GM04504 (cell line): ENCODE measurements at places on chromosomes 7 and 10.

- no peak for DNase-seq
Observed at GRCh38 chr7:66899552-66900280, 21.3 kb upstream of the TMEM248 start.

DNA sequence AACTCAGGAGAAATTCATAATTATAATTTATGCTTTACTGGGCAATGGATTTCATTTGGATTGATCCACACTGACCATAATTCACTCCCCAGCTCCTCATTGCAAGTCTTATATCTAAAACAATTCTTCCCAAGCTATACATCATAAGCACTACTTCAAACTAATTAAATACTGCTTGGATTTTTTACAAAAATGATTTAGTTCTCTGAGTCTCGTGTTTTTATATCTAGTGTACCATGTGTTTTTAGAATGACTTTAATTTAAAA, 443.8 kb downstream of the GPAM start:
- DNase-seq = no peak

GRCh38 chr10:88243202-88243744, 339.8 kb downstream of the RNLS start:
- DNase-seq = no peak

GRCh38 chr10:1612908-1613307, 124.4 kb downstream of the ADARB2 start:
- DNase-seq = no peak

DNA sequence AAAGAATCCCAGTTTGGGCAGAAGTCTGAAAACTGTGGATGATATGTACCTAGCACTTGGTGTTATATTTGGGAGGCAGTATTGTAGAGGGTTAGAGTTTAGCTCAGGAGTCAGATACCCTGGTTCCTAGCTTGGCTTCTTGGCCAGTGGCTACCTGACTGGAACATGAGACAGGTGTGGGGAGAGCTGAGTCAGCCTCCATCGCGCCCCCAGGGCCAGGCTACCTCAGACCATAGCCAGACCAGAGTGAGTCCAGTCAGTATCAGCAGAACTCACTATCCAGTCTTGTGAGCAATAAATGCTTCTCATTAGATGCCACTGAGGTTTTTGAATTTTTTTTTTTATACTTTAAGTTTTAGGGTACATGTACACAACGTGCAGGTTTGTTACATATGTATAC, 26.0 kb downstream of the CYP3A5 start:
- DNase-seq = no peak

GRCh38 chr10:126014309-126014708, 117.9 kb downstream of the FANK1 start:
- peak; percentile 70 for DNase-seq

GRCh38 chr10:18216482-18216881, 76.3 kb downstream of the CACNB2 start:
- DNase-seq = no peak

- DNase-seq = no peak
Observed at GRCh38 chr7:141612861-141613260, 61.7 kb downstream of the AGK start.

DNA sequence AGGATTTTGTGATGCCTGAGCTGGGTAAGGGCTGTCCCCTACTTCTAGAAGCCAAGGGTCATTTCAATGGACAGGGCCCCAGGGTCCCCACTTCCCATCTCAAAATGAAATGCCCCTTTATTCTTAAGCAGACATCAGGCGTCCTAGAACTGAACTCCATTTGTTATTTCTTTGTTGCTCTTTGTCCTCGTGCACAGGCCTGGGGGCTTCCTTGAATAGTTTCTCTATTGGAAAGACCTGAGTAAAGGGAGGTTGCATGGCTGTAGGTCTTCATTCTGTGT, 311.4 kb upstream of the ZNF32 start:
- no peak for DNase-seq

- DNase-seq = no peak
Observed at GRCh38 chr7:99623091-99623693, 6.4 kb downstream of the ZSCAN25 start.

DNA sequence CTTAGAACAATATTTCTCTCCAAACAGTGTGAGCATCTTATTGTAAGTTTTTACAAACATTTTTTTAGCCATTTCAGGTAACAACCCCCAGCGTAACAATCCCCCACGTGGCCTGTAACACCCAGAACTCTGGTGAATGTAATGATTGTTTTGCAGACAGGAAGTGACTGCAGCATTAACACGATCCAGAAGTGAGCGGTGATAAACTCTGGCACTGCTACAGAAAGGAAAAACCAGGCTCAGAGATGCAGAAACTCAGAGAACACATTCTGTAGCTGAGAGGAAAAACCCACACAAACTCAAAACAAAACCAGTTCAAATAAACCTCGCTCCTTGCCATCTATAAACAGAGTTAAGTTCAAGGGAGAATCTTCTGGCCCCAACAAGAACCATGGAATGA, 285.7 kb downstream of the FGFR2 start:
- no peak for DNase-seq

GRCh38 chr7:98988641-98989040, 110.3 kb downstream of the TRRAP start:
- no peak for DNase-seq

DNA sequence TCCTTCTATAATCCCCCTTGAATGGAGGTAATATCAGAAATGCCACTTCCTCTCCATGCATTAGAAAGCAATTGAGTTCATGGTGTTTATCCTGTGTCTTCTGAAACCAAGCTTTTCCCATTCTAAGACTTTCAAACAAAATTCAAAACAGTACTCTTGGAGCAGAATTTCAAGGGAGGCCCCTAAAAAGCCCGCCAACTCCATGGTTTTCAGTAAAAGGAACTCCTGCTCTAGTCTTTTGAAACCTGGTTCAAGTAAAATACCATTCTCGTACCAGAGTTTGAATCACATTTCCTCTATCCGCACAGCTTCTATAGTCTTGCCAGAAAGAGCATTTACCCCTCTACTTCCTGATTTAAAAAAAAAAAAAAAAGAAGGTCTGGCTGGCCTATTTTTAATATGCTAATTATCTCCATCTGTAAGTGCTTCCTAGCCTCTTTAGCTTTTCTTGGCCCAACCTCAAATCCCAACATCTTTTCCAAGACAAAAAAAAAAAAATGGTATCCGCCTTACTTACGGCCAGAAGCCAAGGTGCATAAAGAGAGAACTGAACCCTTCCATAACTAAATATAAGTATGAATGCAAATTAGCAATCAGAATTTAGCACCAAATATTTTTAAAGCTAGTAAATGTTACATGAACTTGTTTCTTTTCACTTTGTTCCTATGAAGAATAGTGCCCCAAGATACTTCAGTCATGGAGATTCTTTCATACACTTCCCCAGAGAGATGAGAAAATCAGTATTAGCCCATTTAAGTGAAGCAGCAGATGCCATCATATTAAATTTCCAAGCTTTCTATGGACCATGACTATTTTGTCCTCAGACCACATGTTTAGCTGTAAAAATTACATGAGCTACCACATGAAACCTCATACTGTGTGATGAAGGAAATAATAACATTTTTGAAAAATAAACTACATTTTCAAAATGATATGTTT, 199.9 kb upstream of the FAM3C start:
- DNase-seq = no peak

DNA sequence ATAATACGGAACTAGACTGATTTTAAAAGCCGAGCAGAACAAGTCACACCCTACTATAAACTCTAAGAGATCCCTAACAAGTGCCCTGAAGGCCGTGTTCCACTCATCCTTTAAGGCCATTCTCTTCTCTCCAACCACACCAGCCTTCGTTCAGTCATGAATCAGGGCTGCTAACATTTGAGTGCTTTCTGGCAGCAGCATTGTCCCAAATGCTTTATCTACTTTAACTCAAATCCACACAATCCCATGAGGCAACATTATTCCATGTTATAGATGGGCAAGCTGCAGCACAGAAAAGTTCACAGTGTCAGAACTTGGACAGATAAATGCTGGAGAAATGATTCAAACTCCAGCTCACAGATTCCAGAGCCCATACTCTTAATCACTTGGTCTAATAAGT, 73.5 kb downstream of the MALSU1 start:
- DNase-seq = no peak

GRCh38 chr7:134062460-134062859, 64.7 kb upstream of the LRGUK start:
- no peak for DNase-seq

DNA sequence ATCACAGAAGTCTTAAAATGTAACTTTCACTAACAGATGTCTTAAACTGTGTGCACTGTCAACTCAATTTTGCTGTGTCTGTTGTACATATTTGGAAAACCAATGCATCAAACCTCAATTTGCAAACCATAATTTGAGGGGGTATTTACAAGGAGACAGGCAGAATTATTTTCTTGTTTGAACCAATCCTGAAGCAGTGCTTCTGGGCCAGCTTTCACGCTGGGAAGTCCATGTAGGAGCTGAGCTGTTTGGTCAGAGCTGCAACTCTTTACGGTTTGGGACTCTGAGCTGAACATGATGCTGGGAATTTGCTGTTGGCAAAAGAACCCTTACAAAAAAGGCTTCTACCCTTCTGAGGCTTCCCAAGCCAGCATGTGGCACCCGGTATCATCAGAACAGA, 43.2 kb upstream of the EPC1 start:
- no peak for DNase-seq

- no peak for DNase-seq
Observed at GRCh38 chr7:112042631-112043030, 163.6 kb downstream of the DOCK4 start.

DNA sequence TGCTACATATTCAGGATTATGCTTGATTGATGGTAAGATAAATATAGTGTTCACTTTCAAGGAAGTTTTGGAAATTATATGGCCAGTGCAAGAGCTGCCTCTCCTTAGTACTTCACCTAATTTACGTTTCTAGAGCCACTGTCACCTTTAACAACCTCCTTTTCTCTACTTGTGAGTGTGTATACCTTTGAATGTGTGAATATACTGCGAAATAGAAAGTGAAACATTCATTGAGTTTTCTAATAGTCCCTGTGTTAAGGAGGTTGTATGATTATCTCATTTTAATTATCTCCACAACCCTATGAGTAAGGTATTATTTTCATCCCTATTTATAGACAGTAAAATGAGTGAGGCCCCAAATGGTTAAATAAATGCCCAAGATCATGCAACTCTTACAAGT, 1050.5 kb downstream of the XPNPEP1 start:
- DNase-seq = no peak

DNA sequence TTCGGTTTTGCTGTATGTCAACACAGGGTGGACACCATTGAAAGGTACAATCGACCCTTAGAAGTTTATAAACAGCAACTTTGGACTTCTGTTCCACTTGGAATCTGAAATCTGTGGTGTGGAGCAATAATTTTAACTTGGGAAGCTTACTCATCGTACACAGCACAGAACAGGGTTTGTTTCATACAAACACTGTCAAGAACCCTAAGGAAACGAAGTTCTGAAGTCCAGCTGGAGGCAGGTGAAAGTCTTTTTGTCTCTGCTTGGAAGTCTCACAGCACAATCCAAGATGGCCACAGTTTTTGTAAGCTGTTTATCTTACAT, 31.5 kb downstream of the NMT2 start:
- no peak for DNase-seq

DNA sequence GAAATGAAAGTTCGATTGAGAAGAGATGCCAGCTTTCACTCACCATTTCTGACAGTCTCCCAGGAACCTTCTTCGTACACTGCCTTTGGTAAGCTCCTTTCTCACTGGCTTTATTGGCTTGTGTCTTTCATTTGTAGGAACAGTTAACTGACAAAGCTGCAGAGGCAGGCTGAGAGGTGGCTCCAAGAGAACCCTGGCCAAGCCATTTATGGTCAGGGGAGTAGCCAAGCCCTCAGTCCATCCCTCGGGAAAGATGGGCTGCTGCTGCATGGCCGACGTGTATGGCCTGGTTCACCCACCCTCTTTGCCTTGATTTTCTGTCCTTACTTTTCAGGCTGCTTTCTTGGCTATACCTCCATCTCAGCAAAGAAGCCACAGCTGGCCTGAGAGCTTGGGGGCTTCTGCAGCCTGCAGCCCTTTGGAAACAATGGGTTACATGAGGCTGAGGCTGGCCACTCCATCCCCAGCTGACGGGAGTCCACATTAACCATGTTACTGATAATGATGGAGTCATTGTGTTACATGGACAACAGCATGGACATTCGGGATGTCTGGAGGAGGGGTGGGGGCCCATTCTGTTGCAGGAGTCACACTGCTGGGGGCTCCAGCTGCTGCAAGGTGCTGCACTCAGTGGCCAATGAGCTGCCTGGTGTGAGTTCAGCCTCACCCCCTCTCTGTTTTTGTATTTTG, at the start of gene OPALIN:
Gene OPALIN, minus strand, starts transcription at position 152 of the 690 bp plus-strand sequence. Its CDS starts 106 bp downstream, at position 46.
- no peak for DNase-seq

GRCh38 chr10:44125879-44126278, 259.0 kb downstream of the CXCL12 start:
- DNase-seq = peak; percentile 75

- DNase-seq = no peak
Observed at GRCh38 chr10:60341969-60342368, 47.7 kb downstream of the ANK3 start.

DNA sequence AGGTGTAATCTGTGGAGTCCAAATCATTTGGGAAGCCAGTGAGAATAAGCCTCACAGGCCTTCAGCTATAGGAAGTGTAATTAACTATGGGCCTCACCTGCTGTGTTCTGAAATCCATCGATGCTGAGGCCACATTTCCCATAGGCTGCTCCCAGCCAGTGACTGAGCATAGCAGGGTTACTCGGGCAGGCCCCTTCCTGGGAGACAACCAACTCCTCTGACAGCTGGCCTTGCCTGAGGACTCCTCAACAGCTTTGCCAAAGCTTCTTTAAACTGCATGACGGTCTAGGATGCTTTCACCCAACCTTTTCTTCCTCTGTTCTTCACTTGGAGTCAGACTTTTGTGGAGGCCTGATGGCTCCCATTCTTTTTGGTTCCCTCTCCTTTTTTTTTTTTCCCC, 63.8 kb upstream of the SMNDC1 start:
- DNase-seq = no peak

- DNase-seq = peak; percentile 25
Observed at GRCh38 chr7:74627661-74628411, 29.7 kb upstream of the GTF2I start.

DNA sequence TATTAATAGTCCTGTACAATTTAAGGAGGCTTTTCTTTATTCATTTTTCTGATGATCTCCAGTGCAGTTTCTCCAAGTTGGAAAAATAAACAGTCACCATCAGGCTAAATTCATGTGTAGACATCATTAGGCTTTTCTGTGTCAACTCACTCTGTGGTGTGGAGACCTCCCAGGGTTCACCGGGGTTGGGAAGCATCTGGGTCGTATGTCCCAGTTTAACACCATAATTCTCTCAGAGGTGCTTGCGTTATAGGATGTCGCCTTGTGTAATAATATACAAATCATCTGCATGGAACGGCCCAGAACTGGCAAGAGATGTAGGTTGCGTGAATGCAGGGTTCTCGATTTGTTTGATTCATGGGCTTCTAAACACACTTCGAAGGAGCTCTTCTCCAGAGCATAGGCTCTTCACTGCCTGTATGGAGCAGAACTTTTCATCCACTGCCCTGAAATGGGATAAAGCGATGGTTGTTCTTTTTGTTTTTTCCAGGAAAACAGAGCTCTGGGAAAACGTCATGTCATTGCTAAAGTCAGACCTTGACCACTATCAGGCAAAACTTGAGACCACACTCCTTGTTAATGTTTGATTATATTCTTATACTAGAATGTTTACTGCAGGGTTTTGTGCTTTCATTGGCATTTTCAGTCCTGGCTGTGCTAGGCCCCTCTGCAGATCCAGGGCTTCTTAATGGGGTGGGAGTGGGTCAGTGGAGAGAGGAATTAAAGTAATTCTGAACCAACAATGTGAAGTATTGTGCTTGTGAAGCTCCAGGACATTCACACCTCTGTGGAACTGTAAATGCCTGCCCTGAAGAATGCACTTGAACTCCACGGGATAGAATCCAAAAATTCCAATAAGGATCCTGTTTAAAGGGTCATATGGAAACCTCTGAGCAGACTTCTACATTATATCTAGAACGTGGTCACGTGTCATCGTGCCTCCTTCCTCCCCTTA, 172.8 kb downstream of the TRIL start:
- no peak for DNase-seq
